ENCODE measurements at places on chromosomes 4 and X. TPM values are rescaled to one million over a fixed set of nuclear protein-coding genes. Genes with fewer than 3 reads are reported as not detected.

Gene BMPR1B
- 5.3 TPM for total RNA-seq

Gene FGB
- total RNA-seq: 1.3 TPM

Gene CD99
- total RNA-seq: 167 TPM

Gene MAGEC2
- total RNA-seq: not detected

Gene RIPPLY1
- not detected for total RNA-seq

Gene STK32B
- 0.94 TPM for total RNA-seq

Gene ITGB1BP2
- 8.9 TPM for total RNA-seq

Gene MGAT4D
- total RNA-seq: not detected

Gene SCFD2
- 46.6 TPM for total RNA-seq

Gene PRR32
- not detected for total RNA-seq

Gene SSX4
- not detected for total RNA-seq

Gene OFD1
- 40.7 TPM for total RNA-seq

Gene EREG
- 0.65 TPM for total RNA-seq

Gene NUDT10
- total RNA-seq: 4.6 TPM

Gene SLC7A11
- total RNA-seq: 19.2 TPM

Gene PDZD4
- total RNA-seq: 10.6 TPM

Gene TNMD
- not detected for total RNA-seq

Gene PCYT1B
- total RNA-seq: 0.78 TPM

Gene TIMM8A
- total RNA-seq: 16.7 TPM

Gene IL21
- not detected for total RNA-seq

Gene ARMCX6
- 57.4 TPM for total RNA-seq

Gene PRRG3
- 0.91 TPM for total RNA-seq

Gene MSX1
- 4.0 TPM for total RNA-seq
